ENCODE measurements at places on chromosomes 16 and 17.

DNA sequence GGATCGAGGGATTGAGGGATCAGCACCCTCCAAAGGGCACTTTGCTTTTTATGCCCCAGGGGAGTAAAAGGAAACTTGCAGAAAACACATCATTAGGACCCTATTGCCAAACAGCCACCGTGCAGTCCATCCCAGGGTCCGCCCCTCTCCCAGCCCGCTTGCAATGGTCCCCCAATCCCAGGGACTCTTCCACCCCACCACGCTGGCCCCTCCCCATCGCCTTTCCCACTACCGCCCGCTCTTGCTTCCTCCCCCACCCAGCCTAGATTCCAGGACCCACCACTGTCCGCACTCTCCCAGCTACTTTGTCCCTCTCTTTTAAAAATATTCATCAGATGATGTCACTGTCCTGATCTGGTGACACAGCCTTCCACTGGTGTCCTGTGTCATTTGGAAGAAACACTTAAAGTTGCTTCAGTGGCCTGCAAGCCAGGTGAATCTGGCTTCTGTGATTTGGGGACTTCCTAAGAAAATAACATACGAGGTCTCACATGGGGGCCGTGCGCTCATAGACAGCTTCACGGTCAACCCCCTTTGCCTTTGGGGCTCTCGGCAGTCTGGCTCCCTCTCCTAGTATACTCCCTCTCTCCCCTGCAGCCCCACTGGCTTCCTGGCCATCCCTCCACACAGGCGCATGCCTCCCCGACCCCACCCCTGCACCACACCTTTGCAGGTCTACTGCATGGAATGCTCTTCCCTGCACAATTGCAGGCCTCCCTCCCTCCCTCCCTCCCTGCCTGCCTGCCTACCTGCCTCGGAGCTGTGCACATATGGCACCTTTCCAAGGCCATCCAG, 127.9 kb downstream of the RBFOX3 start:
- no peak for DNase-seq

DNA sequence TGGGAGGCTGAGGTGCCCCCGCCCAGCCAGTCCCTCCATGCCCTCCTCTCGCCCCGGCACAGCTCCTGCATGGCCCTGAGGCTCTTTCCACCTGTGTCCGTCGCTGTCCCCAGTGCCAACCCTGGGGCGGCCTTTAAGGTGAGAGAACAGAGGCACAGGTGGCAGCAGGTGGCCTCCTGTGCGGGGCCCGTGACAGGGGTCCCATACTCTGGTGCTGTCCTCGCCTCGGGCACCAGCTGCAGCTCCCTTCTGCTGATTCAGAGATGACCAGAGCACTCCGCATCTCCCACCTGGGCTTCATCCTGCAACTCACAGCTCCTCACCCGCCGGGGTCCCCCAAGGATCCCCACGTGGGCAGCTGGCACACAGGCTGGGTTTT, 8.0 kb downstream of the PRSS27 start:
- DNase-seq = no peak

- no peak for DNase-seq
These were observed 56.5 kb upstream of the CIBAR2 start for GRCh38 chr16:85168732-85169256.

GRCh38 chr17:35750526-35751395, 2.3 kb downstream of the GAS2L2 start:
- no peak for DNase-seq

DNA sequence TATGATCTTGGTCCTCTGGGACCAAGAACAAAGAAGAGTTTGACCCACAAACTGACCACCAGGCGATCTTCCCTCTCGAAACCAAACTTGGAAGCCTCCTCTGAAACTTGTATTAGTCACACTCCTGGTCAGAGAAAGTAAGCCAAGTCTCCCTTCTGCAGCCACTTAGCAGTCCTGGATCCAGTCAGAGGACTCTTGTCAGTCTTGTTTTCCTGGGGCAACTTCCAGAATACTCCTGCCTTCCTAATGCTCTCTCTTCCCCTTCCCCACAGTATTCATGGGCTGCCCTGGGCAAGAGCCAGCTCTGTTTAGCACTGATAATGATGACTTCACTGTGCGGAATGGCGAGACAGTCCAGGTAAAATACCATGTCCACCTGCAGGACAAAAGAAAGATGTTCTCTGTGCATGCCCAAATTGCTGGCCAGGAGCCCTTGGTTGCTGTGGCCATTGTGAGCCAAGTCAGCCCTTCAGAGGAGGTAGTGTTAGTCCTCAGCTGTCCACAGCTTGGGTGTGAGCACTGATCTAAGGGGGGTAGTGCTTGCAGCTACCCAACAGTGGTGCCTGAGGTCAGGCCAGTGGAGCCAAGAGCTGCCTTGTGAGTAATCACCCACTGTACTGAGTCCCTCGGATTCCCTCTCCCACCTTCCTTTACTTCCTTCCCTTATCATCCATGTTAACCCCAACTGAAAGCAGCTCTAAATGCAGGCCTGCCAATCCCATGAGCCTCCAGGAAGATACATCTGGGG, 31.2 kb downstream of the CDH3 start:
- no peak for DNase-seq

GRCh38 chr17:38619937-38620550, 14.3 kb upstream of the SRCIN1 start:
- DNase-seq = no peak

DNA sequence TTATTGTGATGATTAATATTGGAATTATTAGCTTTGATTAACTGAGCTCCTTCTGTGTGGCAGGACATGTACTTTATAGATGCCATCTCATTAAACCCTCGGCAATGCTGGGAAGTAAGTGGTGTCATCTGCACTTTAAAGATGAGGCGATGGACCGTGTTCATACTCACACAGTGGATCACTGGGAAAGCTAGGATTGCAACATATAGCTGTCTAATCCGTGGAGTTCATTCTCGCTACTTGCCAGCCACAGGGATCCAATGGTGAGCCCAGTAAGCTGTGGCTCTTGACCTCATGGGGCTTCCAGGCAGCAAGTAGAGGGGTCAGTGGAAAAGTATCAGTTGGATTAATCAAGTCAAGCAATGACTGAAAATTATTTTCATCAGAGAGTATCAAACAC, 587.9 kb downstream of the CDH13 start:
- no peak for DNase-seq

DNA sequence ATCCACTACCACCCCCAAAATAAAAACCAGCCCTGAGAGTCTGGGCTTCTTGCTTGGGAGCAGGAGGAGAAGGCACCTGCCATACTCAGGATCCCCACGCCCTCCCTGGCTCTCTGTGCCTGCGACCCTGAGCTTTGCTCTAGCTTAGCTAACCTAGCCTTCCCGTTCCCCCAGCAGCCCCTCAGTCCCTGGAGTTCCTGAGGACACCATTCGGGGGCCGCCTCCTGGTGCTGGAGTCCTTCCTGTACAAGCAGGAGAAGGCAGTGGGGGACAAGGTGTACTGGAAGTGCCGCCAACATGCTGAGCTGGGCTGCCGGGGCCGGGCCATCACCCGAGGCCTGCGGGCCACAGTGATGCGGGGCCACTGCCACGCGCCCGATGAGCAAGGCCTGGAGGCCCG, 18.5 kb downstream of the FLYWCH1 start:
- no peak for DNase-seq

DNA sequence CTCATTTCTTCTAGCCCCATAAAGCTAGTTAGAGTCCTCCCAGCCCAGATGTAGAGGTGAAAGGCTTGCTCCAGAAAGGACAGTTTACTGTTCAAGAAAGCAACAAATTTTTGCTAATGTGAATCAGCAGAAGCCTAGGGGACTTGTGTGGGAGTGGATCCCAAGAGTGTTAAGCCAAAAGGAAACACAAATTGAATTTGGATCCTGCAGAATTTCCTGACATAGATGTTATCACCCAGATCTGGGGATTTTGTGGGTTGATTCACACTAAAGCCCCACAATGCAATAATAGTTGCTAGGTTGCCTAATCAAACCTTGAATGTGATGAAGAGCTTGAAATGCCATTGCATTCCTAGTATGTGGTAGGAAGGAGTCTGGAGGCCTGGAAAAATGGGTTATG, 135.2 kb upstream of the HS3ST3A1 start:
- no peak for DNase-seq

DNA sequence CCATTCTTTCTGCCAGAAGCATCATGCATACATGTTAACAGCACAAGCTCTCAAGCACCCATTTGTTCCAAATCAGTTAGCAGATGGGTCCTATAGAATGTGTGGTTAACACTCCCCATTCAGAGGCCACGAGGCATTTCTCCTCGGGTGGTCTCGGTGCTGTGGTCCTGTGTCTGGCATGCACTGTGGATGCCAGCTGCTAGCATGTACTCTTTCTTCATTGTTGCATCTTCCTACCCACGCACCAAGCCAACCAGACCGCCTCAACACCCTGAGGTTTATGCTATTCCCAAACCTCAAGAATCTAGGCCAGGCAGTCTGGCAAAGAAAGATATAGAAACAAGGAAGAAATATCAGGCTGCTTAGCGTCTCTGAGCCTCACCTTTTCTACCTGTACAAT, 27.8 kb upstream of the MRTFB start:
- no peak for DNase-seq

DNA sequence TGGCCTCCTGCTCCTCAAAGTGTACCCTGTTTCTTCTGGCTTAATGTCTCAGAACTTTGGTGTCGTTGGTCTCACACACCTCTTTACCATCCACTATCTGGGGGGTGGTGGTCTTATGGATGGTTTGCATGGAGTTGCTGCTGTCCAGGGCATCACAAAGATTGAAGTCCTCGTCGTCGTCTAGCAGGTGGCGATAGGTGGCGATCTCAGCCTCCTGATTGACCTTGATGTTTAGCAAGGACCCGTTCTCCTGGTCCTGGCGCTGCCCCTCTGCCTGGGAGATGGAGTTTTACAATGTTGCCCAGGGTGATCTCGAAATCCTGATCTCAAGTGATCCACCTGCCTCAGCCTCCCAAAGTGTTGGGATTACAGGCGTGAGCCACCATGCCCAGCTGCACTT, 31.1 kb upstream of the HELZ start:
- no peak for DNase-seq
